ENCODE measurements at places on chromosomes 2 and 18.
A peak's percentile ranks its signal among the peaks of the same experiment; 100 is the strongest.

- no peak for DNase-seq
Observed at GRCh38 chr2:46811379-46812310, 104.0 kb downstream of the MCFD2 start.

DNA sequence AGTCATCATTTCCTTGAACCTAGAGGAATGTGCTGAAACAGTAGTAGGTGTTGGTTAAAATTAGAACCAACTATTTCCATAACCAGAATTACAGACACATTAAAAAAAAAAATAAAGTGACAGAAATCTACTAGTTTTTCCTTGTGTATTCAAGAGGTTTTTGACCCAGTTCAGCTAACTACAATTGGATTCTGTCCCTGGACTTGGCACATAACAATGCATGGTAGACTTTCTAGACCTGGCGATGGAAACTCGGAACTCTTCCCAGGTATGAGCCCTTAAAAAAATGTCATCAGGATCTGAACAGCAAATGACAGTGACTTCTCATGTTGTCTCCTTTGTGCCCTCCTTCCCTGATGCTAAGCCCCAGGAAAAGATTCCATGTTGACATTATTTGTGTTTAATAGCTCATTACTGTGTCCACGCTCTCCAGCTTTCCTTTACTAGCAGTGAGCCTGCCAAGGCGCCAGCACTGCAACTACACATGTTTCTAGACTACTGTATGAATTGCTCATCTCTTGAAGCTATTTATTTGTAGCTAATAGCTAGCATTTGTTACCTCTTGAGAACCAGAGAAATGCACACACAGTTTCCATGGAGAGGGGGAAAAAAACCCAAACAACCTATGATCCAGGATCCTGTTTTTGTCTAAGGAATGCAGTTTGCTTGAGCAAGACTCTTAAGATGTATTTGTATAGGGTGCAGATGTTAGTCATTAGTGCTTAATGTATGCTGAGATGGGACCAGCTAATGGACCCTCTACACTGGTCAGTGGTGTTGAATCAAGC lies 148.5 kb downstream of the FMNL2 start:
- no peak for DNase-seq

DNA sequence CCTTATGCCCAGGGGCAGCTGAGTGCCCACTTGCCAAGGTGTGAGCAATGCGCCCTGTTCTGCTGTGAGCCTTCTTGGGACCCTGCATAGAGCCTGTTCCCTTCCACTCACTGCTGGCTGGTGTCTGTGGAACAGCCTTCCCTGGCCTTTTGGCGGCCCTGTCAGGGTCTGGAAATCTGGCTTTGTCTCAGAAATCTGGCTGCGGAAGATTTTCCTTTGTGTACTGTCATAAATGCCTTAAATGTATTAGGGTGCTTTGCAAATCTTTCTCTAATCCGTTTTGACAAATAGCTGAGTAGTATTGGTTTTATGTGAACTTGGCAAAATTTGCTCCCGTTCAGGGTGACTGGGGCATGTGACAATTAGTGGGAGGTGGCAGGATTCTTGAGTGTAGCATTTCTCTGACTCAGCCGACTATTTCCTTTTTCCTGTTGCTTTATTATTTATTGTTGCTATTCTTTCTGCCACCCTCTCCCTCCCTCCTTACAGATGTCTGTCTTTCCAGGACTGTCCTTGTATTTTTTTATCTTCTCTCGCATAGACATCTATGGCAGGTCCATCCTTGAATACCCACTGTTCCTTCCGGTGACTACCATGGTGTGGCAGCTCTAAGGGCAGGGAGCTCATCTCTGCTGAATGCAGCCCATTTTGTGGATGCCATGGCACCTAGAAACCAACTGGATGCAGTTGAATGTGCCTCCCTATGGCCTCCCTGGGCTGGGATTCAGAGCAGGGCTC lies 41.8 kb downstream of the LDLRAD4 start:
- DNase-seq, result no peak

DNA sequence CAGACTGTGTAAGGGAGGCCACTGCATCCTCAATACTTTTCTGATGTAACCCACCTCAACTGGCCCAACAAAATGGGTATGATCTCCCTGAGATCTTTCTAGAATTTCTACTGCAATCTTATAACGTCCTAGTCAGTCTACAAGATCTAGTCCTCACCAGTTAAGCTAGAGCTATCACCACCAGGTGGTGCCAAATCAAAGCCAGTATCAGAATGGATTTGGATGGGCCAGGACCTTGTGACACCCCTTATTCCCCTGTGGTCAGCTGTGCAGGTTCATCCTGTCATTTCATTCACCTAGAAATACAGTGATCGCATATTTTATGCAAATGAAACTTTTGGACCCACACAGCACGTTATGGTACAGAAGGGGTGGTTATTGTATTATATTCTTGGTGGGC lies 90.3 kb downstream of the OLA1 start:
- peak; percentile 20 for DNase-seq

DNA sequence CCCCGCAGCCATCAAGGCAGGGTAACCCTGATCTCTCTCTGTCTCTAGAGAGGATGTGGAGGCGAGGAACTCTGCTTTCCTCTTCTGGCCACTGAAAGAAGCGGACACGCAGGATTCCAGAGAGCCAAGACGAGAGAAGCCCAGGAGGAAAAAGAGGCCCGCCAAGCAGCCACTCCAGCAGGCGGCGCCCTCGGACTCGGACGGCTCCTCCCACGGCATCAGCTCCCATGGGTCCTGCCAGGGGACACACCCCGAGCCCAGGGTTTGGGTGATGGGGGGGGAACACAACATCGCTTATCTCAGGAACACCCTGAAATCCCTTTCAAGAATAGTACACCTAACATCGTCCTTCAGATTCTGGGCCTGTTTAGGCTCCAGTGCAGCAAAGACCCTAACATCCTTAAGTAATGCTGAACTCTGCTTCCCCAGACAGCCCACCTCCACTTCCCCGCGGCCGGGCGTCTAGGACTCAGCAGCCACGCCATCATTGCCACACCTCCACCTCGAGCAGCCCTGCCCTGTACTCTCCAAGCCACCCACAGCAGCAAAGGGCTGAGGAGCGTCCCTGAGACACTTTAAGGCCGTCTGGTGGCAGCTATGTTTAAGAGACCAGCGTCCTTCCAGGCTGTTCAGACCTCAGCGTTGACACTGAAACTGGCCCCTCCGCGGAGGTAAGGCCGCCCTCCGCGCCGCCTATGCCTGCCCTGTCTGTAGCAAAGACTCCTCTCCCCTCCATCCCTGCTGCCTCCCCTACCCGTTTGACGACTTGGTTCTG lies 34.3 kb upstream of the CNGA3 start:
- no peak for DNase-seq

DNA sequence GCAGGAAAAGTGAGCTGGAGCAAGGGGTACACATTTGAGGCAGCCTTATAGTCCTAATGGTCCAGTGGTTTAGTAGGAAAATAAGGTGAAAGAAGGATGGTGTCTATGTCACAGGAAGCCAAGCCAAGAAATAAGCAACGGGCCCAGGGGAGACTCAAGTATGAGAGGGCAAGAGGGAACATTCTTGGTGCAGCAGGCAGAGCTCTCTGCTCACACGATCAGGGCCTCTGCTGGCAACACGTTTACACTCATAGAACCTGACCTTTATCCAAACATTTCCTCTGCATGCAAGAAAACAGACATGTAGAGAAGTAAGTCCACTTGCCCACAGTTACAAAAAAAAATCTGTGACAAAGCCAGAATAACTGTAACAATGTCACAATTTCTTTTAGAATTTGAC lies 32.6 kb upstream of the LRRC30 start:
- DNase-seq, result no peak

DNA sequence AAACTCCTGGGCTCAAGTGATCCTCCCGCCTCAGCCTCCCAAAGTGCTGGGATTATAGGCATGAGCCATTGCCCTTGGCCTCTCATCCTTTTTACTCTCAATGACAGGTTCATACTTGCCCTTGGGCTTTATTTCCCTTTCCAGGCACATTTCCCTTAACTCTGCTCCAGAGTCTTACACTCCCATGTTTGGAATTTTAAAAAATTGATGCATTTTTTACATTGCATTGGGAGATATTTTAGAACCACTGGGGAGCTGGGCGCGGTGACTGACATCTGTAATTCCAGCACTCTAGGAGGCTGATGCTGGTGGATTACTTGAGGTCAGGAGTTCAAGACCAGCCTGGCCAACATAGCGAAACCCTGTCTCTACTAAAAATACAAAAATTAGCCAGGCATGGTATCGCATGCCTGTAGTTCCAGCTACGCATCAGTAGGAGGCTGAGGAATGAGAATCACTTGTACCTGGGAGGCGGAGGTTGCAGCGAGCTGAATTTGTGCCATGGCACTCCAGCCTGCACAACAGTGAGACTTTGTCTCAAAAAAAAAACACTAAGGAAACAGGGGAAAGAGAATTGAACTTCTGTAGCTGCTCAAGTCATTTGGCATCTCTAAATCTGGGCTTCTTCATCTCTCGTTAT lies 18.2 kb downstream of the TGIF1 start:
- no peak for DNase-seq

DNA sequence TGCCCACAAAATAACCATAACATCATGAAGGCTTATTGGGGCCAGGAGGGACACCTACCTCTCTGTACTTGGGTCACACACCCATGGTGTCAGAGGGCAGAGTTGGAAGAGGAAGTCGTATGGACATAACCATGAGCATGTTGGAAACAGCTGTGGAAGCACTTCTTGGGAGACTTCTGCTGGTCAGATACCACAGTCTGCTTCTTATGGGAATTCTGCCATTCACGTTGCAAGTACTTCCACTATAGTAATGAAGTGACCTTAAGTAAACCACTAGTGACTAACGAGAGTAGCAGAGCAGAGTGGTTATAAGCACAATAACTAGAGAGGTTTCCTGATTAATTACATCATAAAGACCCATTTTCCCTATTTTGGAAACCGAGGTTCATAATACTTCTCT lies 61.1 kb upstream of the TFPI start:
- DNase-seq, result no peak

- no peak for DNase-seq
Observed at GRCh38 chr2:233816771-233817170, 37.6 kb downstream of the HJURP start.

DNA sequence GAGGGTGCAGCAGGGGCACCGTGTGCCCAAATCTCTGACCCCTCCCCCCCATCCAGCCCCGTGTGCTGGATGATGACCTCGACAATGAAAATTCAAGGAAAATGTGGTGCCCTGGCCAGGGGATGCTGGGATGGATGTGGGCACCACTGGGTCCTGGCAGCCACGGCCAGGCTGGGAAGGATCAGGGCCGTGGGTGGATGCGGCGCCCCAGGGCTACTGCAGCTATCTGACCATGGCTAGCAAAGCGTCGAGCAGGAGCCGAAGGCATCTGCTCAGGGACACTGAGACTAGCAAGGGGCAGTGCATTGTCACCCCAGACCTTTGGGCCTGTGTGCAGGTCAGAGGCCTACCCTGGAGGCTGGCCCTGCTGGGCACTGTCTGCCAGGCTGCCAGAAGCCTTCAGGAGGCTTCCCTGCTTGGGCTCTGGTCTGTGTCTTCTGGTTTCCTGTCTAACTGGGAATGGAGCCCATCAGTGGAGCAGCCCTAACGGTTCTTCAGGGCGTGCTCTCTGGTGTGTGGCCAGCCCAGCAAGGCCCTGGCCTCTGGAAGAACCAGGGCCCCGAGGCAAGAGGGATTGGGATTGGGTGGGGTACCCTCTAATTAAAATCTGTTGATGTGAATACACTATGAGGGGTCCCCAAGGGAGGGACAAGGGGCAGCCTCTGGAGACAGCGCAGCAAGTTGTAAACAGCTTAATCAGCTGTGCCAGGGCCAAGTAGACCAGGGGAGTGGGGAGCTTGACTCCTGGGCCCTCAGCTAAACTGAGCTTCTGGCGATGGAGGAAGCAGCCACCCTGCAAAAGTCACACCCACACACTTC lies 98.0 kb downstream of the STPG4 start:
- DNase-seq, result no peak

- DNase-seq, result no peak
Observed at GRCh38 chr2:217826520-217826919, 176.3 kb downstream of the TNS1 start.

DNA sequence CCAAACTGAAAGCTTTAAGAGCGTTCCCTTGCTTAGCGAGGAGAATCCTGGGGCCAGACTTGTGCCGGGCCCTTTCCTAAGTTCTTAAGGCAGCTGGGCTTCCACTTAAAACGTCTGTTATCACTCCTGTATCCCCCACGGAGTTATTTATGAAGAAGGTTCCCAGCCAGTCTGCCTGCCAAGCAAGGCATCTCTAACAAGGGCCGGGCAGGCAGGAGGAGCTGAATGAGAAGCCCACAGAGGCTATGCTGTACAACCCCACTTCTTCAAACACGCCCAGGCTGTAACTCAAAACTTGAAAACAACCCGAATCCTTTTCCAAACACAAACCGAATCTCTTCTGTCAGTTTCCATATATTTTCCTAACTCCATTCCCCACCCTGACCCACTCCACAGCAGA lies 39.0 kb upstream of the ZFP36L2 start:
- no peak for DNase-seq

DNA sequence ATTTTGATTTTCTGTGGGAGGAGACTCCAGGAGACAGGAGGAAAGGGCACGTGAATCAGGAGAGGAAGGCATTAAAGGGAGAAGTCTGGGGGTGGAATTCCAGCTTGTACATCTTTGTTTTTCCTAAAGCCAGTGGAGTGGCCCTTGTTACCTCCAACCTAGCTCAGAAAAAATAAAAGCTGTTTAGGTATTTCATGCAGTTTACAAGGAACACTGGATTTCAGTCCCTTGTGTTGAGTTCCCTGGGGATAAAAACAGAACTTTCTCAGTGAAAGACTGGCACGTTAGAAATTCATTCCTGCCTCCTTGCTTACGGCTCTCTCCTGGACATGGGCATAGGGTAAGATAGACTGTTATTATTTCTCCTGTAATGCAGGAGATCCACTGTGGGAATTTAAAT lies 170.2 kb downstream of the ZEB2 start:
- no peak for DNase-seq

GRCh38 chr2:75108937-75109482 lies 90.3 kb downstream of the TACR1 start:
- DNase-seq, result no peak

- no peak for DNase-seq
Observed at GRCh38 chr2:170974304-170974993, 45.4 kb downstream of the GORASP2 start.

GRCh38 chr2:101124643-101125366 lies 26.4 kb downstream of the TBC1D8 start:
- no peak for DNase-seq

GRCh38 chr2:181762000-181762399 lies 81.7 kb upstream of the NEUROD1 start:
- DNase-seq, result no peak

DNA sequence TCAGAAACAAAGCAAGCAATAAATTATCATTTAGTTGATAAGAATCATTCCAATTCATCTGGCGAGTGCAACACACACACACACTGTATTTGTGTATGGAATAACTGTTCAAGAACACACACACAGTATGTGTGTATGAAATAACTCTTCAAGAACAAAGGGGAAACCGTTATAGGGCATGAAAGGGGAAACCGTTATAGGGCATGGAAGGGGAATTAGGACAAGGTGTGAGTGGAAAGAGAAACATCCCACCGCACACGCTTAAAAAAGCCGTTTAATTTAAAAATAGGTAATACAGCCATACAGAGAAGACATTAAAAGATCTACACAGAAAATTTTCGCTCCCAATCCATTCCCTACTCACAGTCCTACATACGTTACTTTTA lies 607 bp upstream of the TSN start:
- DNase-seq, result no peak

All from CD8-positive, alpha-beta T cell (primary cell).